ENCODE measurements at places on chromosomes 5 and 9.

GRCh38 chr5:79694652-79695051 lies 5.0 kb downstream of the CMYA5 start:
- no peak for DNase-seq

DNA sequence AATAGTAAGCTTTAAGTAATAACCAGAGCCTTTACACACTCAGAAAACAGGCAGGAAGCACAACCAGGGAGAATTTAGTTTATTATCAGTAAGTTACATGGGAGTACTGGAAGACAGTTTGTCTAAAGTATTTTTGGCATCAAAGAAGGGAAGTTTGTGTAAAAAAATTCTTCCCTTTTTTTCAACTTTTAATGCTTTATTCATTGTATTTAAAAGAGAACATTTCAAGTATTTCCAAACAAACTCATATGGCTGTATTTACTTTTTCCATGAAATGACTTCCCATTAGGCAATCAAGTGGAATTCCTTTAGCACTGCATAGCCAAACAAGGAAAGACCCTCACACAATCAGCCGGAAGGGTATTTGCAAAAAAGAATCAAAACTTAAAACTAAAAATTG lies 26.7 kb downstream of the RNF145 start:
- no peak for DNase-seq

DNA sequence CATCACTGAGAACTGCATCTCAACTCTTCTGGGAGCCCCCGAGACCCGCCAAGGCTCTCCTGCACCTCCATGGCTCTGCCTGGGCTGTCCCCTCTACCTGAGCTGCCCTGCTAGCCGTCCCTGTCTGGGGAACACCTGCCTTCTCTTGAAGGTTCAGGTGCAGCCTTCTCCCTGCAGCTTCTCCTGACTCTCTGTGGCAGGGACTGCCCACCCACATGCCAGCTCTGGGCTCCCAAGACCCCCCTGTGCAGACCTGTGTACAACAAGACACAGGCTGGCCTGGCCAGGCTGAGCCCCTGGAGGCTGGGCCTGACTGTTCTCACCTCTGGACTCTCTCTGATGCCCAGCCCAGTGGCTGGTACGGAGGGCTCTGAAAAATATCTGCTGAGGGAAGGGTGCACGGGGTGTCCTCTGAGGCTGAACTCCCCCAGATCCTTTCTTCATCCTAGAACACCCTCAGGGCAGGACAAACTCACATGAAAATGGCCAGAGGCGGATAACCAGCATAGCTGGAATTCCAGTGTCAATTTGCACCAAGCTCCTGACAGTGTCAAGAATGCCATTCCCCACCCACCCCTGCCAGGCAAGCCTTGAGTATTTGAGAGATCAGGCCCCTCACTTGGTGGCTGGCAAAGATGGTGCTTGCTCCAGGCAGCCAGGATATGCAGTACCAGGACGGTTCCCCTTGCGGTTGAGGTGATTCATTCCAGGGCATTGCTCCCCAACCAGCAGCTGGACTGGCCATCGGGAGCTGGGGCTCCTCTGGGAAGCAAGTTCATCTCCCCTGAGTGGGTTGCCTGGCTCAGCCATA lies 40.9 kb upstream of the SLC25A51 start:
- DNase-seq: no peak

- DNase-seq: no peak
These were observed at the start of gene ZDHHC11 for GRCh38 chr5:850511-851006. Gene ZDHHC11 (minus strand): TSS chr5:850986. CDS start chr5:850602, 384 bp downstream.

DNA sequence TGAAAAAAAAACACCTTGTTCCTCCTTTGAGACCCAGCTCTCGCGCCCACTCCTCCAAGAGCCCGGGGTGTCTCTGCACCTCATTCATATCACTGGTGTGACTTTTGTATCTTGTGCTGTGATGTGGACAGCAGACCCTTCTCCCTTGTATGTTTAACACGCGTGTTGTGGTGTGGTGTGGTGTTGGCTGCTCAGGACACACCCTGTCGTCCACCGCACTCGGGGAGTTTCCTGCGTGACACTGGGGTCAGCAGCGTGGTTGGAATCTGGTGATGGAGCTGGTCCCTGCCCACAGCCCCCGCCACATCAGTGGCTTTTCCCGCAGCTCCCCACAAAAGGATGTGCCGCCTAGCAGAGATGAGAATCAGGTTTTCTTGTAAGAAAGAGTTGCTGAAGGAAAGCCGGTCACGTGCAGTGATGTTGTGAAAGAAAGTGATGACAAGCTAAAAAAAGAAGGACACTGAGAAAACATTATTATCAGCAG lies 61.5 kb downstream of the TENT4A start:
- no peak for DNase-seq

DNA sequence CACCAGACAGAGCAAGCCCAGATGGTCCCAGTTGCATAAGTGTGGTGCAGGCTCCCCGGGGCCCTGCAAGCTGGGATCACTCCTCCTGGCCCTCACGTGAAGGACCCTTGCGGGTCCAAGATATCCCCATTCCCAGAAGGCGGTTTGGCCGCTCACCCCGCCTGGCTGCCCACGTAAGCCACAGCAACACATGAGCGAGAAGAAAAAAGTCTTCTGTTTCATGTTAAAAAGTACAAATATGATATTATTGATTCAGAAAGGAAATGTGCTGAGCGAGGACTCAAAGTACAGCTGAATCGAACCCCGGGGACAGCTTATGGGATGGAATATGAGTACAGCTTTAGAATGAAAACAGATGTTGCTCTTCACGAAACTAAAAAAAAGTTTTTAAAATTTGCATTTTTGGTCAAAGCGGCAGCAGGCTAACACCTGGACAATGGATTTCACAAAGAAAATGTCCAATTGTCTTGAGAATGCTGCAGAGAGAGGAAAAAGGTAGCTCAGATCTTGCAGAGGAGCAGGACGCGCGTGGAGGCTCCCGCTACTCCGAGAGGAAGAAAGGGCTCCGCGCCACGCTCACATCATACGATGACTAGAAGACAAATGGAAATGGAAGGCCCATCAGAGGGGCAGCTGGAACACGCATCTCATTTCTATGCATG lies 427.6 kb downstream of the IRX1 start:
- no peak for DNase-seq
